ENCODE measurements at places on chromosomes 5 and 9.

DNA sequence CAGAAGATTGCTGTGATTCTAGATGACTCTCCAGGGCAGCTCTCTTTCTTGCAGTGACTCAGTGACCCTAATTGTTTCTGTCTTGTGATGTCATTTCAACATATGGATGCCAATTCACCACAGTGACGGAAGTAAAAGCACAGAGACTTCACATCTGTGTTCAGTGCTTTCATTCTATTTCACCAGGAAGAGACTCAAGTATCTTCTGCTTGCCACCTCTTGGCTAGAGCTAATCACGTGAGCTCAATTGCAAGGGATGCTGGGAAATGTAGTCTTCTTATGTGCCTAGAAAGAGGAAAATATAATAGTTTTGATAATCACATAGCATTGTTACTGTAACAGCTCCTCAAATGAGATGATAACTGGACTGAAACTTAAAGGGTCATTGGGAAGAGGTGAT lies 453.3 kb upstream of the KLF4 start:
- H3K27me3 ChIP-seq: no peaks in the 10 kb centered on the region
- no peak overlapping the region for H3K4me3 ChIP-seq
- no peak for DNase-seq
- no peaks in the 10 kb centered on the region for H3K36me3 ChIP-seq

DNA sequence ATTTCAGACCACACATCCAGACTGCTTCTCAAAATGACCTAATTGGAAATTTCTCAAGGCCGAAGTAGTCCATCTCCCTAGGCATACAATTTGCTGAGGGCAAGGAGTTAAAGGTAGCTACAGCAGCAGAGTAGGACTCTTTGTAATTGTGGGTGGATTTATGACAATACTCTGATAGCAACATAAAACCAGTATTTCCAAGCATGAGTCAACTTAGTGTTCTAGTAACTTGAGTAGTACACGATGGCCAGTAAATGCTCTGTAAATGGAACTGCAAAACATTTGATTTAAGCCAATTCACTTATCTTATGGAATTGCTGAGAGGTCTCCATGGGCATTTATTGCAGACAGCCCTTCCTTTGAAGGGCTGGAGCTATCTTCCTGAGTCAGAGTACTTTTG lies 352.2 kb downstream of the PLK2 start:
- H3K36me3 ChIP-seq: no peaks in the 10 kb centered on the region
- H3K27me3 ChIP-seq: no peaks in the 10 kb centered on the region
- no peak for DNase-seq
- no peak overlapping the region for H3K27ac ChIP-seq
- no peaks in the 10 kb centered on the region for H3K4me1 ChIP-seq

- H3K27ac ChIP-seq: no peak overlapping the region
- H3K4me3 ChIP-seq: no peak overlapping the region
- no peaks in the 10 kb centered on the region for H3K4me1 ChIP-seq
- DNase-seq: no peak
Measured at GRCh38 chr9:99677281-99677680, 144.4 kb upstream of the NR4A3 start.

DNA sequence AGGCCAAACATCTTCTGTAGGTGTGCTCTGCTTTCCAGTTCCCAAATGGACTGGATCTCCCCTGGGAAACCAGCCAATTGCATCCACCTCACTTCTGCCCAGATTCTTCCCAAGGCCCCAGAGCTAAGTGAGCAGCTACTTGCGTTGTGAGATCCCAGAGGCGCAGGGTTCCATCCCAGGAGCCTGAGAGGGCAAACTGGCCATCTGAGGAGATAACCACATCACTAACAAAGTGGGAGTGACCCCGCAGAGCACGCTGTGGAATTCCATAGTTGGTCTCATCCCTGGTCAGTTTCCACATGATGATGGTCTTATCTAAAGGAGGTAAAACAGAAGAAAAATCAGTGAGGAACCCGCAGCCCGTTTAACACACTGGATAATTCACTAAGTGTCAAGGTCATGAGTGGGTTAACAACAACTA lies 1.7 kb downstream of the RACK1 start:
- peak overlapping the region; percentile 79 for H3K4me3 ChIP-seq
- DNase-seq: no peak
- no peaks in the 10 kb centered on the region for H3K36me3 ChIP-seq
- no peaks in the 10 kb centered on the region for H3K4me1 ChIP-seq
- H3K27ac ChIP-seq: peak overlapping the region; percentile 97
- no peaks in the 10 kb centered on the region for H3K27me3 ChIP-seq

GRCh38 chr5:149679876-149680809 lies 50.0 kb upstream of the PPARGC1B start:
- no peak overlapping the region for H3K4me3 ChIP-seq
- no peak for DNase-seq
- H3K27me3 ChIP-seq: no peaks in the 10 kb centered on the region
- no peaks in the 10 kb centered on the region for H3K4me1 ChIP-seq
- no peaks in the 10 kb centered on the region for H3K36me3 ChIP-seq
- H3K27ac ChIP-seq: no peak overlapping the region

GRCh38 chr9:74848153-74848525 lies 39.6 kb downstream of the TRPM6 start:
- no peaks in the 10 kb centered on the region for H3K36me3 ChIP-seq
- no peak overlapping the region for H3K4me3 ChIP-seq
- no peaks in the 10 kb centered on the region for H3K4me1 ChIP-seq
- H3K27me3 ChIP-seq: no peaks in the 10 kb centered on the region
- H3K27ac ChIP-seq: no peak overlapping the region
- DNase-seq: no peak

- H3K36me3 ChIP-seq: no peaks in the 10 kb centered on the region
- no peaks in the 10 kb centered on the region for H3K4me1 ChIP-seq
- H3K4me3 ChIP-seq: no peak overlapping the region
- DNase-seq: no peak
Measured at GRCh38 chr9:103319979-103320378, 324.8 kb downstream of the CYLC2 start.
